Activated CD8-positive, alpha-beta T cell treated with anti-CD3 and anti-CD28 coated beads, Interleukin-2, amount 10 ng/mL, durations not matched to agents 7 days and 5 days (primary cell): ENCODE measurements at places on chromosomes 12 and 14. TPM values are rescaled to one million over a fixed set of nuclear protein-coding genes. Genes with fewer than 3 reads are reported as not detected.

DNA sequence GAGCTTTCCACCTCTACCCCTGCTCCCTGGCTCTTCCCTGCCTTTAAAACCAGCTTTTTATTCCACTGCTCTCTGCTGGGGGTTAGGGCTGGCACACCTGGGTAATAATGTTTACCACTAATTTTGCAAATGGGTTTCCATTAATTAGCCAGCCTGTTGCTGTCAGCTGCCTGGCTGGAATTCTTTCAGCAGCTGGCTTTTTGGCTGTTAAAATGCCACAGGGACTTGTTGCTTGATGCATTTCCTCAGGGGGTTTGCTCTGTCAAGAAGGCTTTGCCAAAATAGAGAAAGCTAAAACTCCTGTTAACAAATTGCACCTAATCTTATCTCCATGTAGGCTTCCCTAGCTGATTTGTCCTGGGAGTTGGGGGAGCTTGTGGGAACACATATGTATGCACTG is 51.8 kb upstream of the PSMC1 start:
- H3K36me3 ChIP-seq: no peaks in the 10 kb centered on the region
- no peak overlapping the region for H3K4me3 ChIP-seq
- DNase-seq: no peak
- H3K27ac ChIP-seq: no peak overlapping the region
- no peaks in the 10 kb centered on the region for H3K4me1 ChIP-seq

DNA sequence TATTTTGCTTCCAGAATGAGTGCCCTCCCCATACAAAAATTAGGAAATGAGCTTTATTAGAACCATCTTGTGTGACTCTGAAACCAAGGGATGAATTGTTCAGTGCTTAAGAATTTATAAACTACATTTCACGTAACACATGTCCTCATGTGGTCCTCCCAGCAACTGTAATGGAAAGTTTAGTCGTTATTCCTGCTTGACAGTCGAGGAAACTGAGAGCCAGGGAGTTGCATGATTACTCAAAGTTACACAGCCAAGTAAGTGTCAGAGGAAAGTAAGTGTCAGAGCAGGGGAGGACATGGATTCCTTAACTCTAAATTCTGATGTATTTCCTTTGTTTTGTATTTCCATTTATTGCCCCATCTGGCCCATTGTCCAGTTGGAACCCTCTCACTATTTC is 453.9 kb downstream of the FUT8 start:
- H3K36me3 ChIP-seq: peaks cover 17% of the 10 kb centered on the region
- H3K27ac ChIP-seq: no peak overlapping the region
- H3K4me1 ChIP-seq: peaks cover 55% of the 10 kb centered on the region

- DNase-seq: peak; percentile 41
- peak overlapping the region; percentile 34 for H3K4me3 ChIP-seq
- peaks cover 30% of the 10 kb centered on the region for H3K36me3 ChIP-seq
- H3K27ac ChIP-seq: peak overlapping the region; percentile 47
- peaks cover 22% of the 10 kb centered on the region for H3K4me1 ChIP-seq
Observed at GRCh38 chr12:116759783-116760621, 21.9 kb downstream of the RNFT2 start.

Gene MOK
- 4.1 TPM for total RNA-seq

DNA sequence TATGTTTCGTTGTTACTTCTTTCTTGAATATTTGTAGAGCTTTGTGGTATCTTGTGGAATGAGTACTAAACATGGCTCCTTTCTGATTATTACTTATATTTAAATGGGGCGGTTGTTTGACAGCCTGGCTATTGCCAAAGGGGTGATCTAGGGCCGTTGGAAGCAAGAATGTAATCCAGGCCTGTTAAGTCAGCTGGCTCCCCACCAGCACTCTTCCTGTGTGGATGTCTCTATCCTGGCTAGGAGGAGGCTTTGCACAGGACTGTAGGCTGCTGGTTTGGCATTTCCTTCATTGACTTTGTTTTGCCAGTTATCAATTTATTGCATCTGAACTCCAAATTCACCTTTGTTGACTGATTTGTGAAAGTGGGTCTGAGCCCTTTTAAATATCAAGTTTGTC is 5.6 kb downstream of the FAM234B start:
- no peak for DNase-seq
- no peak overlapping the region for H3K4me3 ChIP-seq
- no peaks in the 10 kb centered on the region for H3K27me3 ChIP-seq
- peaks cover 7% of the 10 kb centered on the region for H3K4me1 ChIP-seq
- no peak overlapping the region for H3K27ac ChIP-seq

GRCh38 chr12:107368586-107368985 is 275.2 kb upstream of the CRY1 start:
- H3K36me3 ChIP-seq: peaks cover 9% of the 10 kb centered on the region
- peak overlapping the region; percentile 91 for H3K27ac ChIP-seq
- DNase-seq: peak; percentile 51
- H3K27me3 ChIP-seq: no peaks in the 10 kb centered on the region

Gene CMA1
- total RNA-seq: 0.82 TPM

DNA sequence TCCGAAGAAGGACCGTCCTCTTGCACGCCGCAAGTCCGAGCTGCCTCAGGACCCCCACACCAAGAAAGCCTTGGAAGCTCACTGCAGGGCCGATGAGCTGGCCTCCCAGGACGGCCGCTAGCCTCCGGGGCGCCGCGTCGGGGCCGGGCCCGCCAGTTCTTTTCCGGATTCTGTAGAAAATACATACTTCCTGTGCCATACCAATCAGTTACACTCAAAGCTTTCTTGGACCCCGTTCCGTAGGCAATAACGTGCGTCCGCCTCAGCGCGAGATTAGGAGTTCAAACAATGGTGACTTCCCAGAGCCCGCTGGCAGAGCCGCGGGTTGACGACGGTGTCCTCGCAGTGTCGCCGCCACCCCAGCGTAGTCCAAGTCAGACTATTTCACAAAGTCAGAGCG is 39.2 kb upstream of the DYNC1H1 start:
- no peak for DNase-seq
- H3K4me1 ChIP-seq: no peaks in the 10 kb centered on the region
- no peak overlapping the region for H3K4me3 ChIP-seq
- H3K27me3 ChIP-seq: no peaks in the 10 kb centered on the region
- no peak overlapping the region for H3K27ac ChIP-seq

DNA sequence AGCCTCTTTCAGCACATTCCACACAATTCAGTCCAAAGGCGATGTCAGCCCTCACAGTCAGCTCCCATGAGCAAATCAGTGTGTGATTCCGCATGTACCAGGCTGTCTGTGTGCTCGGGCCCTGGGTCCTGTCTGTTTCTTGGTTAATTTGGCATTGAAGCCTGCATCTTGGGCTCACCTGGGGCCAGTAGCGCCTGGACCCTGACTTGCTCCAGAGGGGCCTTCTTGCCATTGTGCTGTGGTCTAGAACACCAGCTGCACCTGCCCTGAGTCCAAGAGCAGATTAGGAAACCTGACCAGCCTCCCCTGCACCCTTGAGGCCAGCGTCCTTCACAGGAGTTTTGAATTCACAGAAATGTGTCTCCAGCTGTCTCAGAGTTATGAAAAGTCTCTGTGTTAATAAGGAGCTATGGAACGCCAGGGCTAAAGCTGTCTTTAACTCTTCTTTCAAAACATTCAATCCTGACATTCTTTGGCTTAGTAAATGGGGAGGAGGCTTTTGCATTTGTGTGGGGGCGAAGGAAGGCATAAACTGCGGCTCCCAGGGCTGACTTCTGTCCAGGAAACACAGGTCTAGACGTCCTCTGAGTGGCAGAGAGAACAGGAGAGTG is 102.2 kb downstream of the ARF6 start:
- no peak for DNase-seq
- H3K27ac ChIP-seq: no peak overlapping the region
- H3K4me1 ChIP-seq: peaks cover 74% of the 10 kb centered on the region
- H3K27me3 ChIP-seq: no peaks in the 10 kb centered on the region
- peaks cover 24% of the 10 kb centered on the region for H3K36me3 ChIP-seq

- H3K4me3 ChIP-seq: no peak overlapping the region
- H3K27ac ChIP-seq: no peak overlapping the region
- H3K27me3 ChIP-seq: no peaks in the 10 kb centered on the region
- no peaks in the 10 kb centered on the region for H3K36me3 ChIP-seq
Observed at GRCh38 chr12:131129839-131130238, 176.1 kb downstream of the ADGRD1 start.

- no peaks in the 10 kb centered on the region for H3K36me3 ChIP-seq
- no peak overlapping the region for H3K27ac ChIP-seq
- H3K4me3 ChIP-seq: no peak overlapping the region
- no peaks in the 10 kb centered on the region for H3K4me1 ChIP-seq
- DNase-seq: no peak
Observed at GRCh38 chr12:97404093-97404492, 58.5 kb upstream of the RMST start.

DNA sequence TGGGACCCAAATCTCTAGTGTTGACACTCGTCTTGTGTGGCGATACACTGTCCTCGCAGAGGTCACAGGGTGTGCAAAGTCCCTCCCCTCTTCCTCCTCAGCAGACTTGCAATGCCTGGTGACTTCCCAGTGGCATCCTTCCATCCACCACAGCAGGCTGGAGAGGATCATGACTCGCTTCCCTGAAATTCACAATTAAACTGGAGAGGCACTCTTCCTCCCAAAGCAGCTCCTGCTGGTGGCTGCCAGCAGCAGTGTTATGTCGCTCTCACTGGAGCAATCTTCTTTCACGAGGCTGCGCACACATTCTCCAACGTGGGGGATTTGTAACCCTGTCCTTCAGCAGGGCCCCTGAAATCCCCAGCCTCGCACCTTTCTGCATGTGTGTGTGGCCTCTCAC is 145.2 kb upstream of the TMCC3 start:
- H3K27ac ChIP-seq: no peak overlapping the region
- no peak overlapping the region for H3K4me3 ChIP-seq
- H3K36me3 ChIP-seq: no peaks in the 10 kb centered on the region
- DNase-seq: no peak
- peaks cover 4% of the 10 kb centered on the region for H3K27me3 ChIP-seq

DNA sequence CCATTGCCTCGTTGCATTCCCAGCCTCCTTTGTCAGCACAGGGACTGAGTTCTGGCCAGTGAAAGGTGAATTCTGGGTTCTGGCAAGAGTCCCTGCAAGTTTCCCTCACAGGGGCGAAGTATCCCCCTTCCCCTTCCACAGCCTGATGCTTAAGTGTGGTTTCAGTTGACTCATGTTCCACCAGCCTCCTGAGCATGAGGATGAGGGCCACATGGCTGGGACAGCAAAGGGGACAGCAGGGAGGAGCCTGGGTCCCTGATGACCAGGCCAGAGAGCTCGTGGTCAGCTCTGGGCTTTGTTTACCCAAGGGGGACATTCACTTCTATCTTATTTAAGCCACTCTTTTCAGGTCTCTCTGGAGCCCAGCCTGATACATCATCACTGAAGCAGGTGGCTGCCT is 36.5 kb downstream of the CACNA2D4 start:
- peak; percentile 14 for DNase-seq
- no peak overlapping the region for H3K27ac ChIP-seq
- no peak overlapping the region for H3K4me3 ChIP-seq
- peaks cover 3% of the 10 kb centered on the region for H3K27me3 ChIP-seq

DNA sequence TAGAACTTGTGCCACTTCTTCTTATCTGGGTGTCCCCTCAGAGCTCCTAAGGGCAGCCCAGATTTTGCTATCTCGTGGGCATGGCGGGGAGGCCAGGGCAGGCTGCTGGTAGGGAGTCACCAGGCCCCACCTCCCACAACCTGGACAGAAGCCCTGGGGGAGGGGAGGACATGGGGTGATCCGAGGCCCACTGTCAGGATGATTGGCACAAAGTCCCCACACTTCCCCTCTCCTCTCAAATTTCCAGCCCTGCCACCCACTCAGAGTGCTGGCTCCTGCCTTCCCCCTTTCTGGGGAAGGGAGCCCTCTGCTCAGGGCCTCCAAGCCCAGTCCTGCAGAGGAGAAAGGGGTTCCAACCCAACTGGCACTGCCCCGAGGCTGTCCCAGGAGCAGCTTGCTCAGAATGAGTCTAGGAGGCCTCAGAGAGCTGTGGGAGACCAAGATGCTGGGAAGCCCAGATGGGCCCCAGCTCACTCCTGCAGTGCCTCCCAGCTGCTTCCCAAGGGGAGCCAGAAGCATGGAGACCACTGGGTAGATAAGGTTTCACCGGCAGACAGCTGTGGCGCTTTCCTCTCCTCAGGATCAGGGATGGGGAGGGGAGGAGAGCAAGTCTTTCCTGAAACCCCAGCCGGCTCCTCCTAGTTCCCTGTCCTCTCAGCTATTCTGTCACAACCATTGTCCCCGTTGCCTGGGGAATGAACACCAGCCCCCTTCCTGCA is 82.8 kb downstream of the B4GALNT3 start:
- H3K4me1 ChIP-seq: peaks cover 37% of the 10 kb centered on the region
- no peak overlapping the region for H3K27ac ChIP-seq
- no peak overlapping the region for H3K4me3 ChIP-seq
- peaks cover 16% of the 10 kb centered on the region for H3K27me3 ChIP-seq
- no peaks in the 10 kb centered on the region for H3K36me3 ChIP-seq
- DNase-seq: no peak

GRCh38 chr12:92365836-92366235 is 220.2 kb upstream of the BTG1 start:
- H3K36me3 ChIP-seq: peaks cover 23% of the 10 kb centered on the region
- no peak for DNase-seq
- H3K4me1 ChIP-seq: peaks cover 35% of the 10 kb centered on the region
- no peaks in the 10 kb centered on the region for H3K27me3 ChIP-seq
- no peak overlapping the region for H3K4me3 ChIP-seq

Gene L3HYPDH
- 17.7 TPM for total RNA-seq

GRCh38 chr14:92121670-92122350 is at the start of the genes CPSF2 and NDUFB1:
CPSF2 (plus strand) TSS chr14:92121969; CDS start chr14:92130985, 9,016 bp downstream.
NDUFB1 (minus strand) TSS chr14:92121706; CDS start chr14:92117637, 4,069 bp downstream.
- H3K4me3 ChIP-seq: peak within 1 kb of the TSS; percentile 97
- peak; percentile 88 for DNase-seq
- peaks cover 48% of the 10 kb centered on the region for H3K4me1 ChIP-seq

GRCh38 chr14:60865378-60866127 is 115.3 kb downstream of the TRMT5 start:
- H3K36me3 ChIP-seq: peaks cover 2% of the 10 kb centered on the region
- no peak for DNase-seq
- H3K27me3 ChIP-seq: no peaks in the 10 kb centered on the region
- H3K4me1 ChIP-seq: peaks cover 2% of the 10 kb centered on the region

DNA sequence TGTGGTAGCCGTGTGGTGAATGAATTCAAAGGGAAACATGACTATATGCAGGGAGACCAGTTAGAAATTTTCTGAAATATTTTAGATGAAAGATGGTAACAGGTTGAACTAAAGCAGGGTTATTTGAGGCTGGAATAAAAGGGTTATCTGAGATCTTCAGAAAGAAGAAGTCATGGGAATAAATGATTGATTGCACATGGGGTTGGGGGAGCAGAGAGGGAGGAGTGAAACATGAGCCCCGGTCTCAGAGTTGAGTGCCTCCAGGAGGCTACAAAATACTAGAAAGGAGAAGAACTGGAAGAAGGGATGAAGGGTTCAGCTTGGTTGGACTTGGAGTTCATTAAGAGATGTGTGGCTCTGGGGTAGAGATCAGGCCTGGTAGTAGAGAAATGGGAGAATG is 16.3 kb upstream of the FGF23 start:
- H3K36me3 ChIP-seq: no peaks in the 10 kb centered on the region
- DNase-seq: no peak
- peaks cover 25% of the 10 kb centered on the region for H3K4me1 ChIP-seq
- H3K27me3 ChIP-seq: peaks cover 39% of the 10 kb centered on the region
- H3K27ac ChIP-seq: no peak overlapping the region
- no peak overlapping the region for H3K4me3 ChIP-seq

- H3K27ac ChIP-seq: no peak overlapping the region
- H3K4me1 ChIP-seq: peaks cover 14% of the 10 kb centered on the region
- no peak overlapping the region for H3K4me3 ChIP-seq
- H3K27me3 ChIP-seq: no peaks in the 10 kb centered on the region
Observed at GRCh38 chr12:19464192-19464580, 24.9 kb downstream of the AEBP2 start.

Gene PSMA6
- total RNA-seq: 269 TPM
